Activated CD8-positive, alpha-beta T cell treated with anti-CD3 and anti-CD28 coated beads for 36 hours (primary cell): ENCODE measurements at places on chromosomes 3 and 15. TPM values are rescaled to one million over a fixed set of nuclear protein-coding genes. Genes with fewer than 3 reads are reported as not detected.

DNA sequence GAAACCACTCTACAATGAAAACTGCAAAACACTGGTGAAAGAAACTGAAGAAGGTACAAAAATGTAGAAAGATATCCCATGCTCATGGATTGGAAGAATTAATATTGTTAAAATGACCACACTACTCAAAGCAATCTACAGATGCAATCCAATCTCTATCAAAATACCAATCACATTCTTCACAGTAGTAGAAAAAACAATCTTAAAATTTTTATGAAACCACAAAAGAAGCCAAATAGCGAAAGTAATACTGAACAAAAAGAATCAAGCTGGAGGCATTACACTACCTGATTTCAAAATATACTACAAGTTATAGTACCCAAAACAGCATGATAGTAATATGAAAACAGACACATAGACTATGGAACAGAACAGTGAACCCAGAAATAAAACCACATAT is 36.9 kb downstream of the TXNRD3 start:
- H3K27ac ChIP-seq, result no peak overlapping the region
- no peak for DNase-seq
- H3K27me3 ChIP-seq, result no peaks in the 10 kb centered on the region
- peaks cover 9% of the 10 kb centered on the region for H3K36me3 ChIP-seq
- no peak overlapping the region for H3K4me3 ChIP-seq

Gene CTXN2
- total RNA-seq, result not detected

Gene MAP1A
- 0.86 TPM for total RNA-seq

Gene SPINK8
- not detected for total RNA-seq

- no peak overlapping the region for H3K27ac ChIP-seq
- no peaks in the 10 kb centered on the region for H3K4me1 ChIP-seq
- no peaks in the 10 kb centered on the region for H3K36me3 ChIP-seq
- no peaks in the 10 kb centered on the region for H3K27me3 ChIP-seq
- no peak overlapping the region for H3K4me3 ChIP-seq
Observed at GRCh38 chr3:99355465-99355864, 282.9 kb upstream of the COL8A1 start.

Gene LACTB
- total RNA-seq, result 27.3 TPM

Gene DNAH12
- total RNA-seq, result 0.07 TPM

- H3K36me3 ChIP-seq, result peaks cover 6% of the 10 kb centered on the region
- peak overlapping the region; percentile 99 for H3K27ac ChIP-seq
- H3K4me3 ChIP-seq, result peak overlapping the region; percentile 81
- peak; percentile 50 for DNase-seq
- H3K27me3 ChIP-seq, result no peaks in the 10 kb centered on the region
Observed at GRCh38 chr15:63833021-63833696, 589 bp downstream of the HERC1 start.

- H3K27ac ChIP-seq, result no peak overlapping the region
- DNase-seq, result no peak
- H3K4me3 ChIP-seq, result no peak overlapping the region
- H3K4me1 ChIP-seq, result no peaks in the 10 kb centered on the region
Observed at GRCh38 chr15:31752905-31753304, 277.4 kb upstream of the CHRNA7 start.

Gene CILP
- total RNA-seq, result not detected

Gene APBA2
- total RNA-seq, result 30.8 TPM

Gene PRRT3
- total RNA-seq, result 5.7 TPM

DNA sequence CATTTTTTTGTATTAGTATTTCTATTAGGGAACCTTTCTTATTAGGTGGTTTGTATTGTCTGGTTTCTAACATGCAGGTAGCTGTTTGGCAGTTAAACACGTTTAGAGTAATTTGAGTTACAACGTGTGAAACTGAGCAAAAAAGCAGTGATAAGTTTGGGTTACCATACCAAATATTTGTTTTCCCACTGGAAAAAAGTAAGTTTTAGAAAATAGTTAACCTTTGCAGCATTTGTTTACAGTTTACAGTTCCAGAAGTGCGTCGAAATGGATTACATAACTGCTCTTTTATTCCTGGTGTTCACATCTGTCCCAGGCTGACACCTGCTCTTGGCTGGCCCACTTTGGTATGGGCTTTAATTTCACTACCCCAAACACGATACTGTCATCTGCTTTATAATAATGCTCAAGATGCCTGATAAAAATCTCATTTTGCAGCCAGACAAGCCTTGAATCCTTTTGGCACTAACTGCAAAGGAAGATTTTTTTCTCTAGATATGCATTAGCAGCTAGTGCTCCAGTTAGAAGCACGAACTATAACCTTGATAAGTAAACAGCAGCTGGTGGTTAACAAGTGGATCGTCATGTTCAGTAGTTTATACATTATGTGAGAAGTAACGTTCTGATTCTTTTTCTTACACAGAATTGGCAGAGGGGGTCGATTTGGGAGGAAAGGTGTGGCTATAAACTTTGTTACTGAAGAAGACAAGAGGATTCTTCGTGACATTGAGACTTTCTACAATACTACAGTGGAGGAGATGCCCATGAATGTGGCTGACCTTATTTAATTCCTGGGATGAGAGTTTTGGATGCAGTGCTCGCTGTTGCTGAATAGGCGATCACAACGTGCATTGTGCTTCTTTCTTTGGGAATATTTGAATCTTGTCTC is 5.3 kb downstream of the EIF4A2 start:
- H3K27ac ChIP-seq, result peak overlapping the region; percentile 65
- no peak for DNase-seq

DNA sequence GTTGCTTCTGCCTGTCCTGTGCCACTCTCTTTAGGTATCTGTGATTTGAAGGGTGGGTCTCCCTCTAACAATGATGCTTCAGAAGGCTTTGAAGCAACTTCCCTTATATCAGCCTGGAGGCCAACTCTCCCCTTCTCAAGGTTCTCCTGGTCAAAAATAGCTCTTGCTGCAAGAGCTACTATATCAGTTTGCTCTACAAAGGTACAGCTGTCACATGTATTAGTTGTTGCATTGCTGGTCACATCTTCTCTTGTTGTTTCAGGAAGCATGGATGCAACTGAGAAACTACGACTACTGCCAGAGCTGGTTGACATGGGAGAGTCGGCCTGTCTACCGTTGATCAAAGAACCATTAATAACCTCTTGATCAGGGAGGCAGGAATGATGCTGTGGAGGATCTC is 38.3 kb downstream of the USF3 start:
- no peak for DNase-seq
- H3K36me3 ChIP-seq, result peaks cover 40% of the 10 kb centered on the region
- no peak overlapping the region for H3K4me3 ChIP-seq
- no peak overlapping the region for H3K27ac ChIP-seq
- no peaks in the 10 kb centered on the region for H3K4me1 ChIP-seq

Gene ZIC1
- total RNA-seq, result not detected

- peaks cover 14% of the 10 kb centered on the region for H3K36me3 ChIP-seq
- H3K27me3 ChIP-seq, result no peaks in the 10 kb centered on the region
- H3K4me1 ChIP-seq, result peaks cover 12% of the 10 kb centered on the region
- no peak for DNase-seq
- no peak overlapping the region for H3K4me3 ChIP-seq
- H3K27ac ChIP-seq, result no peak overlapping the region
Observed at GRCh38 chr15:90262426-90262825, 3.0 kb upstream of the NGRN start.

DNA sequence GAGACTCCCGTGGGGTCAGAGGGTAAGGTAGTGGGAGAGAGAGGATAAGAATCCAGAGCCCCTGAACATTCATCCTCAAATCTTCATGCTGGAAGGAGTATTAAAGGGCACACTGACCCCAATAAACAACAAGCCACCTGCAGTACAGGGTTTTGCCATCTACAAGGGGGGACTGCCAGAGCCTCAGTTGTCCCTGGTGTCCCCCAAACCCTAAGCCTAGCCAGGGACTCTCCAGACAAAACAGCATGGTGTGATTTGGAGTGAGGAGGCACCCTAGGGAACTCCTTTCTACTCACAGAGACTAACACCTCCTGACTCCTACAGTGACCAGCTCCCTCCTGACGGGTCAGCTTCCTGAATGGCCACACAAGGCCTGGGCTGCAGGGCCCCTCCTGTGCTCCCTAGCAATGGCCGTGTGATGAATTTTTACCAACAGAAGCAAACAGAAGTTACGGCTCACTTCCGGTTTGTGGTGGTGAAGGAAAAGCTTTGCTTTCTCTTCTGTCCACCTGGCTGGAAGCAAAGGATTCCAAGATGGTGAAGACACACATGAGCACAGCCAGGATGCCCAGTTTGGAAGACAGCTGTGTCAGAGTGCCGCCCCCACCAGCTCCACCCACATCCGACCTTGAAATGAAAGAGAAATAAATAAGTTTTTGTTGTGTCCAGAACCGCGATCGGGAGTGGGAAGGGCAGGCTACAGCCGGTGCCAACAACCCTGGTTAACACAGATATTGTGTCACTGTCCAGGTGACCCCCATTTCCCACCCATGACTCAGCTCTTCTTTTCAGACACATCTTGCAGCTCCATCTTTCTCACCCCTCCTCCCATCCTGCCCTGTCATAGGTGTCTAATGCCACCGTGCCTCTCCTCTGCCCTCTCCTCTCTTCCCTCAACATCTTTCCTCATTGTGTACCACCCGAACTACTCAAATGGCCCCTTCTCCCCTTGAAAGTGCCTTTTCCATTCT is 69.6 kb upstream of the ATP13A3 start:
- peaks cover 1% of the 10 kb centered on the region for H3K27me3 ChIP-seq
- peak overlapping the region; percentile 61 for H3K4me3 ChIP-seq
- H3K4me1 ChIP-seq, result peaks cover 7% of the 10 kb centered on the region

DNA sequence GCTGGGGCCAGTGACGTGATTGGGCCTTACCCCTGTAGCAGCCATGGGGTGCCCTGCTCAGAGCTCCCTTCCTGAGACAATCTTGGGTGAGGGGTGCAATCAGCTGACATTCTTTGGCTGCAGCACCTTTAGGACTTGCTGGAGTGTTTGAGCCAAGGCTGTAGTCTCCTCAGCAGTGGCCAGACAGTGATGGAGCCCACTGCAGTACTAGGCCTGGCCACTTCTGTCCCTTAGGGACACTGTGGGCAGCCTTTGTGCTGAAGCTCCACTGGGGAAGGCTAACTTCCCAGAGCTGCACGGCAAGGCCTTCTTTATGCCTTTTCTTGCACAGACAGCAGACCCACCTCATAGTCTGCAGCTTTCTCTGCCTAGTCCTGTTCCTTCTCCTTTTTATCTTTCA is 284.9 kb upstream of the IGF1R start:
- no peaks in the 10 kb centered on the region for H3K36me3 ChIP-seq
- no peak overlapping the region for H3K4me3 ChIP-seq
- H3K27ac ChIP-seq, result no peak overlapping the region
- peaks cover 2% of the 10 kb centered on the region for H3K27me3 ChIP-seq
- no peaks in the 10 kb centered on the region for H3K4me1 ChIP-seq

Gene ONECUT1
- total RNA-seq, result not detected

Gene OR5K2
- total RNA-seq, result not detected

GRCh38 chr3:127694467-127695215 is 21.9 kb downstream of the ABTB1 start:
- H3K4me3 ChIP-seq, result no peak overlapping the region
- no peaks in the 10 kb centered on the region for H3K27me3 ChIP-seq
- peak; percentile 61 for DNase-seq
- H3K27ac ChIP-seq, result no peak overlapping the region
- H3K4me1 ChIP-seq, result peaks cover 3% of the 10 kb centered on the region

DNA sequence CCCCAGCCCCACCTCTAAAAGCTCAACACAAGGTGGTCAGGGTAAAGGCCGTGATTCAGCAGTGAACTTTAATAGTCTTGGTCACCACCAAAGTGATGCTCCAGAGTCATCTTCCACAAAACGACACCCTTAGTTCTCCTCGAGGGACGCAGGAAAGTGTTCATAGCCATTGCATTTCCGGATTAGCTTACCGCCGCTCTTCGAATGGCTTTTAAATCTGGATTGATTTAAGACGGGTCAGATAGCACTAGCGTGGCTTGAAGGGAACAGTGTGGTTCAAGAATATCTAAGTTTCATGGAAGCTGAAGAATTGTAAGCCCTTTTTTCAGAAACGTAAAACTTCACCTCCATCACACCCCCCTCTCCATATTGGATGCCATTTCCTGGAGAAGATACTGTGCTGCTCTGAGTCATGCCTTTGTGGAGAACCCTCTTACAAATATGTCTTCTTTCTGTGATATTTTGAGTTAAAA is 829 bp downstream of the RNF7 start:
- H3K36me3 ChIP-seq, result peaks cover 27% of the 10 kb centered on the region
- H3K27me3 ChIP-seq, result no peaks in the 10 kb centered on the region
- H3K4me1 ChIP-seq, result peaks cover 35% of the 10 kb centered on the region
- peak overlapping the region; percentile 82 for H3K4me3 ChIP-seq
- DNase-seq, result peak; percentile 32

DNA sequence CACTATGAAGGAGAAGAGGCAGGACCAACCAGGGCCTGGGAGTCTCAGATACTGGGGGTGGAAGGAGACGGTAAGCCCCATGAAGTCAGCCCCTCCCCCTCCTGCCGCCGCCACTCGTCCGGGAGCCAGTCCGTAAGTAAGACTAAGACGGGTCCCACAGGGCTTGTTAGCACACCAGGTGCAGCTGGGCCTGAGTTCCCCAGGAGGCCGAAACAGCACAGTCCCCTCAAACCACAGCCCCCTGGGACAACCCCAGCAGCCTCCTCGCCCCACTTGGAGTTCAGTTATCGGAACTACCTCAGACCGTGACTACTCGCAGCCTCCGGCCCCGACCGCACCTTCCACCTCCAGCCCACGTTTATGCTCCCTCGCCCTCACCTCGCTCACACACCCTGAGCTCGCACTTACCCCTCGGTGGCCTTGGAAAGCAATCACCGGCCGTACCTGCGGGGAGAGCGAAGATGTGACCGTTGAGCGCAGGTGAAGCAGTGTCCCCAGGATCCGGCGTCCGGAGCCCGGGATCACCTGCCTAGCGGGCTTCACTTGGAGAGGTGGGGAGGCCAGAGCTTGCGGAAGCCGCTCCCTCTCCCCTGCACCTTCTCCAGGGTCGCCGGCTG is 557 bp downstream of the ELL3 start:
- H3K27me3 ChIP-seq, result no peaks in the 10 kb centered on the region
- peak; percentile 62 for DNase-seq
- peak overlapping the region; percentile 95 for H3K27ac ChIP-seq
- H3K4me1 ChIP-seq, result peaks cover 29% of the 10 kb centered on the region
- peaks cover 33% of the 10 kb centered on the region for H3K36me3 ChIP-seq
- peak overlapping the region; percentile 80 for H3K4me3 ChIP-seq

GRCh38 chr3:62084558-62084957 is 288.8 kb downstream of the FEZF2 start:
- DNase-seq, result no peak
- no peak overlapping the region for H3K27ac ChIP-seq
- peaks cover 2% of the 10 kb centered on the region for H3K27me3 ChIP-seq
- no peaks in the 10 kb centered on the region for H3K4me1 ChIP-seq
- no peaks in the 10 kb centered on the region for H3K36me3 ChIP-seq

GRCh38 chr3:51338632-51339031 is 46.5 kb upstream of the MANF start:
- no peaks in the 10 kb centered on the region for H3K36me3 ChIP-seq
- H3K4me3 ChIP-seq, result no peak overlapping the region

Gene PPP1R14D
- not detected for total RNA-seq

Gene CFAP161
- not detected for total RNA-seq

- no peak overlapping the region for H3K27ac ChIP-seq
- no peaks in the 10 kb centered on the region for H3K4me1 ChIP-seq
- no peaks in the 10 kb centered on the region for H3K27me3 ChIP-seq
- no peak for DNase-seq
Observed at GRCh38 chr3:143643905-143644304, 204.4 kb downstream of the SLC9A9 start.

Gene DNAJA4
- 38.8 TPM for total RNA-seq

GRCh38 chr15:55894399-55894965 is 98.9 kb downstream of the NEDD4 start:
- H3K4me1 ChIP-seq, result peaks cover 12% of the 10 kb centered on the region
- no peak for DNase-seq
- no peak overlapping the region for H3K4me3 ChIP-seq
- H3K27me3 ChIP-seq, result no peaks in the 10 kb centered on the region
- H3K27ac ChIP-seq, result no peak overlapping the region

GRCh38 chr15:67307156-67307555 is 52.6 kb downstream of the IQCH start:
- no peak overlapping the region for H3K27ac ChIP-seq
- peaks cover 18% of the 10 kb centered on the region for H3K4me1 ChIP-seq
- no peak overlapping the region for H3K4me3 ChIP-seq
- no peak for DNase-seq
- no peaks in the 10 kb centered on the region for H3K36me3 ChIP-seq
- peaks cover 3% of the 10 kb centered on the region for H3K27me3 ChIP-seq
